ENCODE measurements at places on chromosomes 4 and X.

DNA sequence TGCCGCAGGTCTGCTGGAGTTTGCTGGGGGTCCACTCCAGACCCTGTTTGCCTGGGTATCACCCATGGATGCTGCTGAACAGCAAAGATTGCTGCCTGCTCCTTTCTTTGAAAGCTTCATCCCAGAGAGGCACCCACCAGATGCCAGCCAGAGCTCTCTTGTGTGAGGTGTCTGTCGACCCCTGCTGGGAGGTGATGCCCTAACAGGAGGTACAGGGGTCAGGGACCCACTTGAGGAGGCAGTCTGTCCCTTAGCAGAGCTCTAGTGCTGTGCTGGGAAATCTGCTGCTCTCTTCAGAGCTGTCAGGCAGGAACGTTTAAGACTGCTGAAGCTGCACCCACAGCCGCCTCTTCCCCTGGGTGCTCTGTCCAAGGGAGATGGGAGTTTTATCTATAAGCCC is 162.7 kb downstream of the NAF1 start:
- DNase-seq = no peak

DNA sequence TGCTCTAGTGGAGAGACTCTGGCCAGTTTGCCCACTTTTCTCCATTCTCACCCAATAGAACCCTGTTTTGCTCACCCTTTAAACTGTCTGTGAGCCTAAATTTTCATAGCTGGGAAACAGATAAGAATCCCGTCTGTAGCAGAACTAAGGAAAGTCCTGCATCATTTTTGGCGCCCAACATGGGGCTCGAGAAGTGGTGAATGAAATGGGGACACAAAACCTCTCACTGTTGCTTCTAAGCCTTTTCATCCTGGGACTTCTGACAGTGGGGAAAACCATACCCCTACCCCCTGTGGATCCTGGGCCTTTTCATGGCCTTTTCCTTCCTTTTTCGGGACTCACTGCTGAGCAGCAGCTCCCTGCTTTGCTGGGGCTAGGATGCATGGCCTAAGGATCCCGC is 189.9 kb downstream of the INPP4B start:
- no peak for DNase-seq

- DNase-seq = no peak
Measured at GRCh38 chr4:88107406-88108107, 50.9 kb downstream of the ABCG2 start.

DNA sequence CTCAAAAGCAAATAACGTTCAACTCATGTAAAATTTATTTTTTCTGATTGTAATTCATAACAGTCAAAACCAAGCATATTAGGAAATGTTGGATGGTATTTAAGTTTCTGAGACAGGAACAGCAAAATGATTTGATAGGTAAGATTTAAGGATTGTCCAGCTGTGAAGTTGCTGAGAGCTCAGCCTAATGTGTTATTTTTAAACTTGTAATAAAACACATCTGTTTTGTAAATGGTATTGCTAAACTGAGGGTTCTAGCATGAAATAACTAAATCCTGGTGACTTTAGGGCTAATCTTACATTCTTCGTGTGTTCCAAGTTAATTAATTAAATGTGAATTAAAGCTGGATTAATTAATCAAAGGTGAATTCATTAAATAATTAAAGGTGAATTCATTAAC is 13.3 kb downstream of the TLR10 start:
- no peak for DNase-seq

DNA sequence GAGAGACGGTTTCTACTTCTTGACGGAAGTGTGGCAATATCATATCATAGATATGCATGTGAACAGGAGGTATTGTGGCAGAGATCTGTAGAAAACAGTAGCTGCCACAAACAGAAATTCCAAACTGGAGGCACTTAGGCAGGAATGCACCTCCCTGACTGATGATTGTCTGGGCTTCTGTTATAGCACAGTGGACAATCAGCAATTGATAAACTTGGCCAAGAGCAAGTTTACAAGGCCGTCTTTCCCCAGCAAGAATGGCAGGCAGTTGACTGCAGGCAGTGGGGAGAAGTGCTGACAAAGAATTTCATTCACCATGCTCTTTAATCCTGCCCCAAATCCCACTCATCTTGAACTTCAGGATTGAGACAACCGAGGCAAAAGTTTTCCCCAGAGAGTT is 114.4 kb upstream of the STOX2 start:
- DNase-seq = no peak

- DNase-seq = no peak
Measured at GRCh38 chr4:164319688-164320087, 434.2 kb upstream of the SMIM31 start.

DNA sequence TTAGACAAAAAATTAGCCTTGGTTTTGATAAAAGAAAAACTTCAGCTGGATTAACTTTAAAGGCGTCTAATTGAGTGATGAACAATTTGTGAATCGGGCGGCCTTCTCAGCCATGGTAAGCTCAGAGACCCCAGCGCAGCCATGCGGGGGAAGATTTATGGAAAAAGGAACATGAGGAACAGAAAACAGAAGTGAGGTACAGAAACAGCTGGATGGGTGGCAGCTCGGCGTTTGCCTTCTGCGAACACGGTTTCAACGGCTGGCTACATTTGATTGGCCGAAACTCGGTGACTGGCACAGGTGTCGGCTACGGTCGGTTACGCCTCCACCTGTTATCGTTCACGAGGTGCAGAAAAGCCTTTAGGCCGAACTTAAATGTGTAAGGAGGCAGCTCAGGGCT is 401.4 kb upstream of the FAT1 start:
- no peak for DNase-seq

DNA sequence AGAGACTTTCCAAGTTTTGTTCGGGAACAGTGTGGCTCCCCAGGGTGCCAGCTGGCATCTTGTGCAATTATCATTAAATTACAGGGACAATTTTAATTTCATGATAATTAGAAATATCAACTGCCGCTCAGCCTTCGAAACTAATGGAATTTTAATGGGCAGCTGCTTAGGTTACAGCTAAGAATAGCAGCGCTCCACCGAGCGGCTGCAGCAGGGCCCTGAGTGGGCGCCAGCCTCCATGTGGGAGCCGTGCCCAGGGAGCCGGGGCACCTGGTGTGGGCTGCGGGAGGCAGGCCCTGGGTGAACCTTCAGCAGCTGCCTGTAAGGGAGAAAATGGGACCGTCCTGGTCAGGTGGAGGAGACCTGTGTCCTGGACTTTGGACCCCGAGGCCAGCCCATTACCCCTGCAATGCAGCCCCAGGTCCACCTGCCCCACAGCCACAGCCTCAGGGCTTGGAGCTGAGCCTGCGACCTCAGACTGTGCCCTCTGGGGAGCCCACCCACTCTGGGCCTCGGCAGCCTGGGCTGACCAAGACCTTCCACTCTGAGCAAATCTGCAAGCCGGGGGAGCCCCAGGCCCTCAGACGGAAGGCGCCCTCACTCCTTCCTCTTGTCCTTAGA is 21.1 kb downstream of the MSANTD1 start:
- no peak for DNase-seq

DNA sequence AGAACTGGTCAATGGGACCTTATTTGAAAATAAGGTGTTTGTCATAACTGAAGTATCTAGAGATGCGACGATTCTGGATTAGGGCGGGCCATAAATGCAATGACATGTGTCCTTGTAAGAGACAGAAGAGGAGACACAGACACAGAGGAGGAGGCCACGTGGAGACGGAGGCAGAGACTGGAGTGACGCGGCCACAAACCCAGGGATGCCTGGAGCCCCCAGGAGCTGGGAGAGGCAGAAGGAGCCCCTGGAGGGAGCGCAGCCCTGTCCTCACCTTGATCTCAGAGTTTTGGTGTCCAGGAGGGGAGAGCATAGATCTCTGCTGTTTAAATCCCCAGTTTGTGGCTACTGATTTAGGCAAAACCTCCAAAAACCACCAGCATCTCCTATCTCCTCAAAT is 5.0 kb downstream of the GTPBP6 start:
- DNase-seq = no peak

DNA sequence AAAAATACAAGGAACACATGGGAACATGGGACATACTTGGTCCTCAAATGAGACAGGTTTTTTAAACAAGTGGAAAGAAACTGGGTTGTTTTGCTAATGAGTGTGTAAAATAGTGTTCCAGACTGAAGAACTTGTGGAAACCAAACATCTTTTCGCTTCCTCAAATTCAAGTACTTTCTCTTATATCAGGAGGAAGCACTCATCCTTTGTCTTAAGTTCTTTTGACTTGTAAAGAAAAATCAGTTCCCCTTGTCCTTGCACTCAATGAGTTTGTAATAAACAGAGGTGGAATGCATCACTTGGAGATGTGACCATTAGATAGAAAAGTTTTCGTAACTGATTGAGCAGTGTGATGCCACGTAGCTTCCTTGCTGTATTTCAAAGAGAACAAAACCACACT is 101.1 kb downstream of the PHOX2B start:
- no peak for DNase-seq

DNA sequence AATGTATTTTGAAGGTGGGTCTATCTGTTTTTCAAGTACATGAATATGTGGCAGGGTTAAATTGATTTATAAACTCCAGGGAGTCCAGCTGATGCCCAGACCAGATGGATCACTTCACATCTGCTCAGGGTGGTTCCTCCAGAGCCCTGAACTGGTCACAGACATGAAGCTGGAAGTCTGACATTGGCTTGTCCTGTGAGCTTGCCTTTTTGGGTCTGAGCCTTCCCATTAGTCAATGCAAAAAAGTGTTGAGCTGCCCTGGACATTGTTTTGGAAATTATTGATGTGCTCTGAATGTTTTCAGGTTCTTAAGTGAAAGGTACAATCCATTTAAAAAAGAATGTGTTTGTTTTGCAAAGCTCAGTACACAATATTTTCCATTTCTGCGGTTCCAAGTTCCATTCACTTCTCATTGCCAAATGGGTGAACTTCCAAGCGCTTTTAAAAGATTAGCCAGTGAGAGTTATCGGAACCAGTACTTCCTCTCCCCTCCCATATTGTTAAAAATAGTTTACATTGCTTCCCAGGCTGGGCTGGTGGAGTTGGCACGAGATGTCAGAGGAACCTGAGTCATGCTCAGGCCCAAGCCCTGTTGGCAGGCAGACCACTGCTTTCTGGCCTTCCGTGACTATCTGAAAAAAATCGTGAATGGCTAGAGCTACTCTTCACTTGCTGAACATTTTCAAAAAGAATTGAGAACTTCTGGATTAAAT is 52.1 kb downstream of the PDGFRA start:
- DNase-seq = no peak

DNA sequence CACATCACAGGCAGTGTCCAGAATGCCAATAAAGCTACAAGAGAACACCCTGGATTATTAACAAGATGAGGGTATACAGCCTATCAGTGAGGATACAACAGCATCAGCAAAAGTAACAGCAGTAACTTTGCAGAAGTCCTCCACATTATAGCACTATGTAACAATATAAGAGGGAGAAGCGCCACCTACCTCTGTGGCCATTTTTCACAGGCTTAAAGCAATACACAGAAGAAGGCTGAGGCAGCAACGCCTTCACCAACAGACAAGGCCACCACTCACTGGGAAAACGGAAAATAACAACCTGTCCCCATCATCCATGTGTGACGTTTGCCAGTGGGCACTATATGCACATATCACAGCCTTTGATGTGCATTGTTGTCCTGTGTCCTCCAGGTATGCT is 12.5 kb downstream of the RTL8B start:
- DNase-seq = no peak

DNA sequence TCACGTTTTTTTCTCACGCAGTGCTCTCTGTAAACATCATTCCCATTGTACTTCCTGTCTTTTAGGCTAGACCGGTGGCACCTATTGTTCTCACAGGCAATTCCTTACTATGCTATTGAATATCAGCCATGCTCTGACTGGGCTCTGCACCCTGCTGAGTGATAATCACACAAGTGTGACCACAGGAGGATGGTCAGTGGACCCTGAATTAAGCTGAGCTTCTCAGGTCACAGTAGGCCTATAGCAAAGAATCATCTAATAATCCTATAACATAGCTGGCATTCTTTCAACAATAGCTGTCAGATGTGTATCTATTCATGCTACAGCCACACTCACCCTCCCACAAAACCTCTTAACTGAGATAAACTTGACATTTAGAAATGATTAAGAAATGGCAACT is 2399.8 kb upstream of the TENM3 start:
- DNase-seq = no peak

DNA sequence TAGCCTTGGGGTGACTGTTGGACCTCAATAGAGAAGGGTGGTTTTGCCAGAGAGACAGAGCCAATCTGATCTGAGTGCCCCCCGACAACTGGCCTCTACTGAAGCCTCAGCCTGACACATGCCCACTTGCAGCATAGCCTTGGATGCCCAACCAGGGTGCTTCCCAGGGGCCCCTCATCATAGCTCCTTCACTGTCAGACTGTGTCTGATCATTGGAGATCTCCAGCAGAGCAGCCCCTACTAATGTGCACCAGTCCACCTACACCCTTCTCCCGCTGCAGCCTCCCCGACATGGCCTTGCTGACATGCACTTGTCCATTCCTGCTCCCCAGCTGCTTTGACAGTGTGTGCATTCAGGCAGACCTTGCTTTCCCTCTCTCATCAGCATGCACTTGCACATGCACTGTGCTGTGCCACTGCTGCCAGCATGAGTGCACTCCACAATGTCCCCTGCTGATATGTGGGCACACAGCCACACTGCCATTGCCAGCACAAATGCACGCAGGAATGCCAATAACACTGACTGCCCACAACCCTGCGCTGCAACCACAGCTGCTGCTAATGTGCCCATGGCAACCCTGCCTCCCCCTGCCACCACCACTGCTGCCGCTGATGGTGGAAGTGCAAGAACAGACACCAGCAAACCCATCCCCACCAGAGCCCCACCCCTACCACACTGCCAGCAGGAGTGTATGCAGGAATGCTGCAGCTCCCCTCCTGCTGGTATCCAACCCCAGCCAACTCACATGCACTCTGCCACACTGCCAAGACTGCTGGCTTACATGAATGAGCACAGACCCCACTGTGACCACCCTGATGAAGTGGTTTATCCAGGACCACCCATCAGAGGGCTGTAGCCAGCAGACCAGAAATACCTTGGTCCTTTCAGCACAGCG is 68.1 kb upstream of the ZMAT1 start:
- DNase-seq = no peak

DNA sequence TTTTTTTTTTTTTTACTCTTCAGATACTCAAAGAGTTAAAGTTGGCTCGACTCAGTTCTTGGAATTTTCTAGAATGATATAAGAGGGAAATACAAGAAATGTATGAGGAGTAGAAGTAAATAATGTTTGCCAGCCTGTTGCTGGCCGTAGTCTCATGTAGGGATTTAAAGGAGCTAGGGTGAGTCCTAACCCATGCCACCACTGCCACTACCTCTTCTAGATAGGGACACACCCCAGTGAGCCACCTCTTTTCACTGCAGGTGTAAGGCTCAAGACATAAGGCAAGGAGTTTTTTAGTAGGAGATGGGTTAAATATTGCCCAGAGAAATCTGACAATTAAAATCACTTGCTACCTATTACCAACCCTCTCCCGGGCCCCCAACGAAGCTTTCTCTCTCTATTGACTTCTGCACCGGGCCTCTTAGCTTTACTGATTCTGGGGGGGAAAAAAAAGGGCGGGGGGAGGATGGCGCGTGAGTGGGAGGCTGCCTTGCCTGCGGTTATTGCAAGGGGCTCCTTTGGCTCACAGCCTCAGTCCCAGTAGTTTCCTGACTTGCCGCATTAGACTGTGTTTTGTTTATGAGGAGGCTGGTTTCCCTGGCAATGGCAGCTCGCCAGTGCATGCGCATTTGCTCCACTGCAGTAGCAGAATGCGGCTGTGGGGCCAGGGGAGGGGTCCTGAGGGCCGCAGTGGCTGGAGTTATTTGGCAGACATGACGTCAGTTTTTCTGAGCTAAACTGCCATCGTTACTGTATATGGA is 3.0 kb downstream of the LINC00632 start:
- no peak for DNase-seq

GRCh38 chr4:15738877-15739276 is 36.0 kb downstream of the BST1 start:
- DNase-seq = no peak

- DNase-seq = no peak
Measured at GRCh38 chr4:145404761-145405160, 76.9 kb upstream of the SMAD1 start.
